ENCODE measurements at places on chromosomes 16 and 17.

DNA sequence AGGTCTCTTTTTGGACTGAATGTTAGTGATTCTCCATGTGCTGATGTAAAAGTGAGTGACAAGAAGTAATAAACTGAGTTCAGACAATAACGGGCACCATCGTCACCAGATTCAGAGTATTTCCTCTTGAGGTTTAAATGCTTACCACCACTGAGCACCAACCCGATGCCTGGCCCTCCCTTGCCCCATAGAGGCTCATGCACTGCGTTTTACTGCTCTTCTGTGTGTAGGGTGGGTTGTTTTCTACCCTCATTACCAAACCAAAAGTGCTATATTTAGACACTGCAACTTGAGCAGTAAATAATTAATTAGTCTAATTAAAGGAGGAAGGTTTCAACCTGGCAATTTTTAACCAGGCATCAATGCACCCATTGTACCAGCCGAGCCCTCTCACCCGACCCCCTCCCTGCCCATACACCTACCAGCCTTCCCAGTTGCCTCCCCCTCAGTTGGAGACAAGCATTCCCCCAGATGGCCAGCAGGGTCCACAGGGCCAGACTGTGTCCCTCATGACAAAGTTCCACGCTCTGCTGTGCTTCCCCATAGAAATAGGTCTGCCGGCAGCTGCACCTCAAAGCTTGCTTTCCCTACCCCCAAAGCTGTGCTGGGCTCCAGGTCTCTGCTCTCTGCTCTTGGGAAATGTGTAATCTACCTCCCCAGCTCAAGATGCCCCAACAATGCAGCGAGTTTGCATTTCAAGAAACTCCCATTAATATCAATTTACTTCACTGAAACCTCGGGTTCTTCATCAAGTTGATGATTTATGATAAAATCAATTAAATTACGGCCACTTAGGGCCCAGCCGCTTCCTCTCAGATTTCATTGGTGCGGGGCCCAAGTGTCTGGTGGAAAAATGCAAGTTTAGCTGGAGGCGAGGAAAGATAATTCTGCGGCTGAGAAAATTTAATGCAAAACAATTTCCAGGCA lies 16.0 kb downstream of the HOXB4 start:
- DNase-seq = no peak

- no peak for DNase-seq
Measured at GRCh38 chr17:76451506-76451905, 1.4 kb downstream of the UBE2O start.

DNA sequence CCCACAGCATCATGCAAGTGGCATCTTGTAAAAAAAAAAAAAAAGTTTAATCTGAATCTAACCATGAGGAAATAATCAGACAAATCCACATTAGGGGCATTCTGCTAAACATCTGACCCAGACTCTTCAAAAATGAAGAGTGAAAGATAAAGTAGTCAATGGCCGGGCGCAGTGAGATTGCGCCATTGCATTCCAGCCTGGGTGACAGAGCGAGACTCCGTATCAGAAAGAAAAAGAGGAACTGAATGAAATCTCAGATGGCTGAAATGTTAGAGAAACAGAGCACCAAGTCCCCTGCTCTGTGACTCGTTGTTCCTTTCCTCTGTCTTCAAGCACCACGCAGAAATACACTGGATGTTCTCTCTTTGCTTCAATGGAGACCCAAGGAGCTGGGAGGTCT lies 12.7 kb upstream of the RNF135 start:
- DNase-seq = no peak

GRCh38 chr16:82735673-82736091 lies 108.9 kb downstream of the CDH13 start:
- no peak for DNase-seq

- peak; percentile 24 for DNase-seq
Measured at GRCh38 chr17:80961541-80962330, 29.9 kb upstream of the CHMP6 start.

- no peak for DNase-seq
Measured at GRCh38 chr17:59790910-59791309, 83.5 kb downstream of the VMP1 start.

DNA sequence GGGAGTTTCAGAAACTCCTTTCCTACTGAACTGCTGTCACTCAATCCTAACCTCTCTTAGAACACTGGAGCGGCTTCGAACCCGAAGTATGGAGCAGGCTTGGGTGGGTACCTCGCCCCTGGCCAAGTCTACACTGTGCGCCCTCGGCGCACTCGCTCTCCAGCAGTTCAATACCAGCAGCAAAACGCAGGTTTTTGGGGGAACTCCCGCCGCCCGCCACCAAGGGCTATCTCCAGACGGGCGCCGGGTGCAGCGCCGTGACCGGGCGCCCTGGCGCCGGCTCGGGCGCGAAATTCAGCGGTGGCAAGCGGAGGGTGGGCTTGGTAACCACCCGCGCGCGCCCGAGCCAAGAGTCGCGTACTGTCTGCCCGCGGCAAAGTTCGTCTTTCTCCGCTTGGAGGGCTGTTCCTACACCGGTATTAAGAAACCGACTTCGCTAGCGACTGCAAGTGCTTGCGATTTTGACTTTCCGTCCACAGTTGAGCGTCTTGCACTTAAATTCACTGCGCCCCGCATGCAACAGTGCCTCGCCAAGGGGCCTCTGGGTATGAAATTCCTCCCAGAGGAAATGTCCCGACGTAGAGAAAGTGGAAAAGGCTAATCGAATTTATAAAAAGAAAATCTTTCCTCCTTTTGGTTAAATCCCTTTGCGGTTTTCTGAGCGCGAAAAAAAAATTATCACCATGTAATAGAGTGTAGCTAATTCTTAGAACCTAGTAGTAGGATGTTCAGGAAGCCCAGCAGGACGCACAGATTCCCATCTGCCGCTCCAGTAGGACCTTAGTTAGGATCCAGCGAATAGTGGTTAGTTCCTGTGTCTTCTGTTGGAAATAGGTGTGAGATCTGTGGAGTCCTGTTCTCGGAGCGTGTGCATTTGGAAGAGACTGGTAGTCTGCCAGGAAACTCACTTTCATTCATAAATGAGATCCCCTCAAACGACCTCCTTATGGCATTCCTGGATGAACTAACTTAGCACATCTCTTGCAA lies 5.0 kb upstream of the SALL1 start:
- no peak for DNase-seq

- DNase-seq = no peak
Measured at GRCh38 chr16:53629151-53629550, 74.5 kb downstream of the RPGRIP1L start.

Measured in NCI-H1694 treated with DMSO at 0.1 percent for 48 hours (cell line).